Foreskin fibroblast (primary cell): ENCODE measurements at places on chromosomes 7 and 10.
A peak's percentile ranks its signal among the peaks of the same experiment; 100 is the strongest.

GRCh38 chr10:131983780-131984179, 2.1 kb upstream of the BNIP3 start:
- DNase-seq: peak; percentile 95

DNA sequence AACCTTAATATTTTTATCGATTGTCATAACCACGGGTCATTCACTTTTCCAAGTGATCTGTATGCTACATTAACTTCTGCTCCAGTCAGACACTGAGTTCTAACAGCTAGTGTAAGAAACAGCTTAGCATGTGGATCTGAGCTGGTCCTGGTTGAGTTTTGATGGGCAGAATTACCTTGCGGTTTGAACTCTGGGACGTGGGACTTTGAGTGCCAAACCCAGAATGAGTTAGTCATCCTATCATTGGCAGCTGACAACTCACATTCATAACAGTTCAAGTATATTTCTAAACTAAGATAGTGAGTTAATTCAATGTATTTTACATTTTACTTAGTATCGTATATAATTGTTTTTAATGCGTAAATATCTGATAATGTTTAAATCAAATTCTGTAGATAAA, 43.2 kb downstream of the C7orf33 start:
- DNase-seq: no peak

DNA sequence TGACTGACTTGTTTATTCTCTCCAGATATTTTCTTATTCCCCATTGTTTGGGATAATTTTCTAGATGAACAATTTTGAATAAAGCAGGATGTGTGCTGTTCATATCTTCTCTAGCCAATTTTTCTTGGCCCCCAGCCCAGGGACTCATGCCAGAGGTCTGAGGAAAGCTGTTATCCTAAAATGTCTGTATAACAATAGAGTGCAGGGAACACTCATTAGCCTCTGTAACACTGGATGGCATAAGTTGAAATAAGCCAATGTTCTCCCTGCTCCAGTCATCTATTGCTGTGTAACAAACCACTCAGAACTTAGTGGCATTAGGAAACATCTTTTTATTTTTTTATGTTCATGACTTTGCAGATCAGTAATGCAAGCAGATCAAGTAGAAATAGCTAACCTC, 121.7 kb upstream of the TRIM24 start:
- DNase-seq: no peak

- DNase-seq: no peak
Measured at GRCh38 chr10:120172356-120172755, 279.8 kb downstream of the SEC23IP start.

GRCh38 chr10:65234261-65234660, 1691.6 kb upstream of the LRRTM3 start:
- no peak for DNase-seq

DNA sequence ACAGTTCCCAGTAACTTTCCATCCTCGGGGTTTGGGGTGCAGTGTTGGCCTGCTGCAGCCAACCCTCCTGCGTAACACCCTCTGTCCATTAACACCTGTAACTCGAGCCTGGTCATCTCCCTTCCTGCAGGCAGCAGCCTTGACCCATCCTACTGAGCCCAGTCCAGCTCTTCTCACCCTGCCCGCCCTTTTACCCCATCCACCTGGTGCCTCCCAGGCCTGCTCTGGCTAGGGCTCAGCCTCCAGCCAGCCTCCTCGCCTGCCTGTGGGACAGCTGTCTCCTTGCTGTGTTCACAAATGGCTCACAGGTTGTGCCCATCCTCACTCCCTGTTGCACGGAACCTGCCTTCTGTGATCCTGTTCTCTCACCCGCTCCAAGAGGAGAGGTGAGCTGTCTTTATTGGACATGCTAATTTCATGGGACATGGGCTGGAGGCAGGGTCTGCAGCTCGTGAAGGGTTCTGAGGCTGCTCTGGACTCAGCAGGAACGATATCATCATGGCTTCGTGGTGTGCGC, 277.2 kb upstream of the TCERG1L start:
- DNase-seq: no peak

- no peak for DNase-seq
Measured at GRCh38 chr10:81414038-81414437, 461.0 kb upstream of the NRG3 start.

GRCh38 chr10:8511026-8511425, 456.5 kb downstream of the GATA3 start:
- DNase-seq: no peak

GRCh38 chr7:151405056-151405455, 4.8 kb downstream of the WDR86 start:
- no peak for DNase-seq

DNA sequence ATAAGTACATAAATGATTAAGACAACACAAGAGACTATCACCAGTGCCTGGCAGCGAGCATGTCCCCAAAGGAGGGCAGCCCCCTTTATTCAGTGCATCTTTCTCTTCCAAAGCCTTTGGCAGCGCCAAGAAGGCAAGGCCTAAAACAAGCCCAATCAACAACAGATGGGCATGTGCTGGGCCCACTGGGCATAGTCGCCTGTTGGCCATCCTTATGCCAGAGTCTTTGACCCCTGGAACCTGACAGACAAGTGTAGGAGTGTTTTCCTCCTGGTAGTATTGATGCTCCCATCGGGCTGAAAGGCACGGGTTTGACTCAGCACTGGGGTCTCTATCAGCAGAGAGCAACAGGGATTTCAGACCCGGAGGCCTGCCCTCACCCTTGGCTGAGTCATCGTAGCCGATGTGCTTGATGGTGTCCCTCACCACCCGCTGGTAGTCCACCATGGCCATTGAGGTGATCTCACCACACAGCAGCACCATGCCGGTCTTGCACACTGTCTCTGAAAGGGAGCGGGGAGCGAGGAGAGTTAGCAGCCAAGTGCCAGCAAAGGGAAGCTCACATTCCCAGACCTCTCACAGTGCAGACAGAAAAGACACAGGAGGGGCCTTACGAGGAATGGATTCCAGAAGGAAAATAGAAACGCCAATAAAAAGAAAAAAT, 5.8 kb downstream of the MAT1A start:
- DNase-seq: no peak

DNA sequence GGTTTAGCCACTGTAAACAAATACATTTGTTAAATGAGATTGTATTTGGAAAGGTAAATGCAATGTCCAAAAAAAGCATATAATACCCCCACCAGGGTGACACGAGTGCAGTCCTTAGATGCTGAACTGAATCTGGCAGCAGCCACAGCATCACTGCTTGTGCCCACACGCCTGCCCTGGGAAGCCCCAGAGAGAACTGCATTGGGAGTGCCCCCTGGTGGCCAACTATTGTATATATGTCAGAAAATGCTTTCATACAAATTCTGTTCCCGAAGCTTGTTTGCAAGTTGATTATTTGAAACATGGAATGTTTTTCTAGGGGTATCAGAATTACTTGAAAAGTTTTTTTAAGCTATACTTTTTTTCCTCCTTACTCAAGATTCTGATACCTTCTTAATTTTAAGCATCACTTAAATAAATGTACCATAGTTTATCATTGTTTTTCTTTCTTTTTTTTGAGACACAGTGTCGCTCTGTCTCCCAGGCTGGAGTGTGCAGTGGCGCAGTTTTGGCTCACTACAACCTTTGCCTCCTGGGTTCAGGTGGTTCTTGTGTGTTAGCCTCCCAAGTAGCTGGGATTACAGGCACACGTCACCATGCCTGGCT, 50.1 kb downstream of the LANCL2 start:
- DNase-seq: peak; percentile 87

DNA sequence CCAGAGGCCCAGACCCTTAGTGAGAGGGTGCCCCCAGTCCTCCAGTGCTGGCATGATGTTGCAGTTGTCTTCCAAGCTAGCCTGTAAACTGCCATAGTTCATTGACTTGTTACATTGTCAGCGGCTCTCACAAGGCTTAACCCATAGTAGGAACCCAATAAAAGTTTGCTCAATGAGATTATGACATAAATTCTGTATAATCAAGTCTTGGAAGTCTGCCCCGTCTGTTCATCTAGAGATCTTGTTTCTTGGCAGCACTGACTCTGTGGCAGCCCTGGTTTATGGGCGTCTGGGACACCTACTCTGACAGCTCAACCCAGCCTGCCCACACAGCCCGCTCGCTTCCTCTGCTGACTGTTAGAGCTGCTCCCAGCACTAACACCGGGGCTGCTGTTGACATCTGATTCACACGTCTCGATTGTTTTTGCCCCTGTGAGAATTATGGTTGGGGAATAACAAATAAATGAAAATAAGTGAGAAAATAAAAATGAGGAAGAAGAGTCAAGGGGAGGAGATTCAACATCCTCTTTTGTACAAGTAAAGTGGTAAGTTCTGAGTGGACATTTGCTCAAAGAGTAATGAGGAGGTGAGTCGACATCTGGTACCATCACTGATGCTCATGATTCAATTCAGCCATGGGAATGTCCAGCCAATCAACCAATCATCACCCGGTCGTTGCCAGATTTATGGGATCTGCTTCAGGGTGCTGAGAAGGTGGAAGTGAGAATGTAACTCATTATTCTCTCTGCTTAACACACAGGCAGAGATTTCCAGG, 160.8 kb downstream of the SPAG6 start:
- DNase-seq: peak; percentile 72

- DNase-seq: no peak
Measured at GRCh38 chr7:29314148-29314547, 119.6 kb downstream of the CHN2 start.
